ENCODE measurements at places on chromosomes 11 and 22.

DNA sequence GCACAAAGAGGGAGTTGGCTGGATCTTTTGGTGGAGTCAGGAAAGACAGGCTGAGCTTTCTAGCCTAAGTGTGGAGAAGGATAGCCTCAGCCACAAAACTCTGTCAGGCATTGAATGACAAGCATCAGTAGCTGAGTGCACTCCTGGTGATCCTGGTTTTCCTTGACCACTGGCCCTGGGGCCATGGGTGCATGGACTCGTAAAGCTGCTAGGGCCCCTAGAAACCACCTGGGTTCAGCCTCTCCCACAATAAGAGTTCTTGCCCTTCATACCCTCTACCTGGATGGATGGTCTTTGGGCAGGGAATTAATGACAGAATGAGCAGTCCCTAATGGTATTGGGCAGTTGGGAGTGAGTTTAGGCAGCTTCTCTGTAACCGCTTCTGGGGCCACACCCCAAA, 22.9 kb downstream of the TUB start:
- DNase-seq, result no peak

- no peak for DNase-seq
Observed at GRCh38 chr11:70615036-70615875, 216.9 kb downstream of the CTTN start.

DNA sequence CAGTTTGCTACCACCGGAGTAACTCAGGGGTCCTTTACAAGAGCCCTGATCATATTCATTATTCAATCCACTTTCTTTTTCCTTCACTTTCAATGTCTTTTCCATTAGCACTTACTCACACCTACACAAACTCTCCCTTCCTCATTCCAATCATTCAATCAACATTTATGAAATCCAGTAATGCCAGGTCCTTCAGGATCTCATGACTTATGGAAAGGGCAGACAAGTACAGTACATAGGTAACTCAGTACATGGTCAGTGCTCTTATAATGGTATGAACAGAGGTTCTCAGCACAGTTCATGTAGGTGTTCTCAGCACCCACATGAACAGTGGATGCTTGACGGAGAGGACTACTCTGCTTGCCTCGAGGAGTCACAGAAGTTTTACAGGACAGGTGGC, 106.6 kb downstream of the USP35 start:
- DNase-seq, result no peak

DNA sequence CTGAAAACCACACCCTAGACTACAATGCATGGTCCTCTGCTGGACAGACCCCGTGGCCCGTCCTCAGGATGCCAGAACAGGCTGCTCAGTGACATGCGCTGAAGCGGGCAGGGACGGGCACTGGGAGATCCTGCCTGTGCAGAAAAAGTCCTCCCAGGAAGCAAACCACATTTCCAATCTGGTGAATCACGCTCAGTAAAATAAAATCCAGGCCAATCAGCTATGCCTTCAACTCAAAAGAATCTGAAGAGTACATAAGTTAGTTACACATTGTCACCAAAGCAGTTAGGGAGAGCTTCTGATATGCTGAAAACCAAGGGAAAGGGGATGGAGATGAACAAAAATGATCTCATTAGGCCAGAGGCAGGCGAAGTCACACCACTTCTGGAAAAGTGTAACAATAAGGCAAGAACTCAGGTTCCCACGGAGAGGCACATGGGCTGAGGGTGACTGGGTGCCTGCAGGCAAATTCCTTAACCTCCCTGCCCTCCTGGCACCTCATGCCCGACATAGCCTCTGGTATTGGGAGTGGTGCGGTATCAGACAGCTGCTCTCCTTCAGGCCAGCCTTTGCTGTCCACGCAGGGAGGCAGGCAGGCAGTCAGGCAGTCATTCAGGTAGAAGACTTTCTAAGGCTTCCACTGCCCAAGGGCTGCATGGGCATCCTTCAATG, 66.4 kb downstream of the APOL5 start:
- no peak for DNase-seq

DNA sequence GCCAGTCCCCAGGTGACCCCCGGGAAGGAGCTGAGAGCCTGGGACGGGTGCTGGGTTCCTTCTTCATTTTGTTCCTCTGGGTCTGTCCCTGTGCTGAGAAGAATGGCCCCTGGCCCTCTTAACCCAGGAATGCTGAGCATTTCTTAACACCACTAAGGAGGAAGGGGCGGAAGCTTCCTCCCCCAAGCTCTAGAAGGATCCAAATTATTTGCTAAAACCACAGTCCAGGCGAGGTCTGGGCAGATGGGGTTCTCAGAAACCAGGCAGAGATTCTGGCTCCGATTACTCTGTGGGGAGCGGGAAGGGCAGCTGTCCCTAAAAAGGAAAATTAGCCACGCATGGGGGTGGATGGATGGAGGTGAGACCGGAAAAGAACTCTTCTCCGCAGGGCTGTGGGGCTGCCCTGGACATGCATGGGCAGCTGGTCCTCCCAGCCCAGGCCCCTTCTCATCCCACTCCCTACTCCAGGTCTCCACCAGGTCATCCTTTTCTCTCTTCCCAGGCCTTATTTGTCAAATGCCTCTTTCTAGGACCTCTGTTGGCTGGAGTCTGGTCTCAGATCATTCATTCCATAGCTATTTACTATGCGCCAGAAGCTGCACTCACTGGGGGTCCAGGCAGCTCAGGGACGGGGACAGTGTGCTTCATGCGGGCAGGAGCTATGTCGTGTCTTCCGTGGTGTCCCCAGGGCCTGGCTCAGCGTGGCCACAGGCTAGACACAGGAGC, 45.0 kb upstream of the MYH9 start:
- no peak for DNase-seq

- DNase-seq, result no peak
Observed at GRCh38 chr22:22488736-22489135, 19.8 kb downstream of the ZNF280B start.

DNA sequence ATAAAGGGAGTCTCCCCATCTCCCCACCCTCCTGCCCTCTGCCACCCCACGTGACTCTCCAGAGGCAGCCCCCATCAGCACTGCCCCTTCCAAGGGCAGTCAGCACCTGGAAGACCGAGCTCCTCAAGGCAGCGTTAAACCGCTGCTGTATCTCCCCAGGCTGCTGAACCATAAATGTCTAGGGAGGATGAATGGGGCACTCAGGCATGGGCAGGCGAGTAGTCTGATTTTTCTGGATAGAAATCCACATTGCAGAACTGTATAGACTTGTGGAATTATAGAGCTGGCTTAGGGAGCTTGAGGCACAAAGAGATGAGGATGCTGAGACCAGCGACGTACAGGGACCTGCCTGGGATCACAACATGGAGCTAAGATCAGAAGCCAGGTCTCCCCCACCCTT, 199.6 kb downstream of the CEP164 start:
- DNase-seq, result no peak

- DNase-seq, result no peak
Observed at GRCh38 chr11:65516135-65516968, 8.5 kb upstream of the SCYL1 start.

GRCh38 chr11:40683010-40683409, 776.4 kb downstream of the LRRC4C start:
- DNase-seq, result no peak

DNA sequence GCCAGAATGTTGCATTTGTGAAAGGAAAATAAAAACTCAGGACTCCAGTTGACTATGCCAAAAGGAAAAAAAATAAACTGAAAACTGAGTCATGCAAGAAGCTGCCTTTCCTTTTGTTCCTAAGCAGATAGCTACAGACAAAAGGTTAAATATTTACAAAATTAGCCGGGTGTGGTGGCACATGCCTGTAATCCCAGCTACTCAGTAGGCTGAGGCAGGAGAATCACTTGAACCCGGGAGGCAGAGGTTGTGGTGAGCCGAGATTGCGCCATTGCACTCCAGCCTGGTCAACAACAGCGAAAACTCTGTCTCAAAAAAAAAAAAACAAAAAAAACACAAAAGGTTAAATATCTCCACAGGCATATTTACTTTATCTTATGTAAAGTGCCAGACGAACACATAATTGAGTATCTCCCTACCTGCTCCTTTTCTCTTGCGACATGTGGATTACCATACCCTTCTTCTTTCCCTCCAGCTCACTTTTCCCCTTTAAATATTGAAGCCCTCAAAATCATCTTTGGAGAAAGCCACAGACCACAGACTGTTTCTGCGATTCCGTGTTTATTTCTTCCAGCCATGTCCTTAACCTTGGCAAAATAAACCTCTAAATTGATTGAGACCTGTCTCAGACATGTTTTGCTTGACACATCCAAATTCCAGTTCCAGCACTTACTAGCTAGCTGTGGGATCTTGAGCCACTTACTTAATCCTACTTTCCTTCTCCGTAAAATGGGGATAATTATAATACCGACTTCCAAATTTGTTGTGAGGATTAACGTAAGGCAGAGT, 2.3 kb upstream of the SMPD1 start:
- no peak for DNase-seq

DNA sequence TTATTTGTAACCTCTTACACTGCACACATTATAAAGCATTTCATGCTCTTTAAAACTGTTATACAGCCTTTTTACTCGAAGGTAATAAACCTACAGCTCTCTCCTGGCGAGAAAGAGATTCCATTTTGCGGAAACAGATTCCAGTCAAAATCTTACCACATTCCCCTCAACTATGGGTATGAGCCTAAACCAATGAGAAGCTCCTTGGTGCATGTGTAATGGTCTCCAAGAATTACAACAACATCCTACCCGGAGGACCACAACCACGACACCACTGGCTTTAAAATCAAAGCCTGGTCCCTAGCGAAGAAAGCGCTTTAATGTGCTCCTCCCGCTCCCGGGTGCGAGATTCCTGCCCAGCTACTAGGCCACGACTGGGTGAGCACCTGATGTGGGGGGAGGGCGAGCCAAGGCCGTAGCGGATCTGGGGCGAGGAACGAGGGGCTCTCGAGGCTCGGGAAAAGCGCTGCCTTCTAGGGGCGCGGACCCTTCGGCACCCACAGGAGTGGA, 821 bp downstream of the CELF1 start:
- DNase-seq, result no peak

- DNase-seq, result peak; percentile 48
Observed at GRCh38 chr22:20015971-20016733, 471 bp downstream of the ARVCF start.

DNA sequence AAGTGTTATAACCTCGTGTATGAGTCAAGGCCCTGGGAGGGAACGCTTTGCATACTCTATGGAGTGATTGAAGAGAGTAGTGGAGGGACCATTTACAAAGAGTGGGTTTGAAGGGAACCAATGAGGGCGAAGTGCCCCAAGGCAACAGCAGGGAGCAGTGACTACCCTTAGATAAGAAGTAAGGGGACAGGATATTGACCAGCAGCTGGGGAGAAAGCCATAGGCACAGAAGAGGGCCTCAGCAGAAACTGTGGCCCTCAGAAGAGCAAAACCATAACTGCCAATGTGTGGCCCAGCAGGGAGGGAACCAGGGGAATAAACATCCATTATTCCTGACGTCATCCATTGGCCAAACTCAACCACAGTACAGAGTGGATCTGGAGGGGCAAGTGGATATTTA, 24.7 kb downstream of the PARVA start:
- no peak for DNase-seq

- DNase-seq, result no peak
Observed at GRCh38 chr22:24584871-24585411, 7.9 kb downstream of the LRRC75B start.

DNA sequence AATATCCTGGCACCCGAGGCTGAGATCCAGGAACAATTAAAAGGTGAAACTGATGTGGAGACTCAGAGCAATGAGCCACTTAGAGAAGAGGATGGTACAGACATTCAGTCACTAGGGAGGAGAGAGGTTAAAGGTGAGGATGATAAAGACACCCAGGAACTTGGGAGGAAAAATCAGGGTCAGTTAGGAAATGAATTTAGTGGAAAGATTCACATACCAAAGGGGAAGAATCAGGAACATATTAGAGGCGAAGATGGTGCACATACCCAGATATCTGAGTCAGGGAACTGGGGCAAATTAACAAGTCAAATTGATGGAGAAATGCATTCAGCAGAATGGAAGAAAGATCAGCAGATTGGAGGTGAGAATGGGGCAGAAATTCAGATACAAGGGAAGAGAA, 4.1 kb upstream of the MEI1 start:
- DNase-seq, result no peak

DNA sequence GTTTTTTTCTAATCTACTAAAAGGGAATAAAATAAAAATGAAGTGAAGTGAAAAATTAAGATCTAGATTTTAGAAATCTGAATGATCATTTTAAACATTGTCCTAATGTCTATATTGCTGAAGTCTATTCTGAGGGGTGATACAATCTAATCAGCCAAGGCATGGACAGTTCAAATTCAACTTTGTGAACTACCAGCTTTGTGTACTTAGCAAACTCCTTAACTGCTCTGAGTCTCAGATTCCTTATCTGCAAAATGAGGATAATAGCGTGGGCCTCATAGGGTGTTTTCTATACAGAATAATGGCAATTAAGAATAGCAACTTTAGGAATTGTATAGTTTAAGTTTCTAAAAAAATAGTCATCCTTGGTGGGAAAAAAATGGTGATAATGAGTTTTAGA, 31.4 kb downstream of the FAR1 start:
- no peak for DNase-seq

GRCh38 chr22:44348971-44349560, 36.3 kb upstream of the SHISAL1 start:
- peak; percentile 36 for DNase-seq

GRCh38 chr11:8020244-8020597, 33.1 kb downstream of the EIF3F start:
- DNase-seq, result no peak

DNA sequence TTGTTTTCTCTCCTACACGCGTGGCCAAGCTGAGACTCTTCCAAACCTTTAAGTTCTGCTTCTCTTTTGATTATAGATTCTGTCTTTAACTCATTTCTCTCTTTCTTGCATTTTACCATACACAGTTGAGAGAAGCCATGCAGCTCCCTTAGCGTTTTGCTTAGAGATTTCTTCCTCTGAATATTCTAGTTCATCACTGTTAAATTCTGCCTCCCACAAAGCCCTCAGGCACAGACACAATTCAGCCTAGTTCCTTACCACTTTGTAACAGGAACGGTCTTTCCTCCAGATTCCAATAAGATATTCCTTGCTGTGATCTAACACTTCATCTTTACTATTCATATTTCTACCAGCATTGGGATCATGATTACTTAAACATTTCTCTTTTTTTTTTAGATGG, 24.7 kb upstream of the CD81 start:
- no peak for DNase-seq

GRCh38 chr22:24516301-24516737, 21.2 kb downstream of the UPB1 start:
- DNase-seq, result peak; percentile 43

GRCh38 chr11:134045799-134046635, 22.9 kb upstream of the JAM3 start:
- peak; percentile 49 for DNase-seq

- no peak for DNase-seq
Observed at GRCh38 chr22:42909363-42910058, 52.4 kb upstream of the ARFGAP3 start.

GRCh38 chr11:61797263-61797944, 4.7 kb downstream of the FEN1 start:
- DNase-seq, result peak; percentile 91

- peak; percentile 84 for DNase-seq
Observed at GRCh38 chr22:29154364-29155048, 51.2 kb upstream of the EMID1 start.

- no peak for DNase-seq
Observed at GRCh38 chr11:73267906-73268540, 4.1 kb upstream of the P2RY6 start.

GRCh38 chr22:19289475-19290161, 1.9 kb downstream of the CLTCL1 start:
- DNase-seq, result no peak

GRCh38 chr11:134252346-134253187, 585 bp downstream of the THYN1 start:
- peak; percentile 46 for DNase-seq

- no peak for DNase-seq
Observed at GRCh38 chr11:1348796-1349326, 39.4 kb upstream of the TOLLIP start.

- no peak for DNase-seq
Observed at GRCh38 chr11:62708793-62709192, 1.3 kb downstream of the GNG3 start.

All from testis (tissue), 5 donors.